Natural killer cell (primary cell): ENCODE measurements at places on chromosomes 16 and 17. TPM values are rescaled to one million over a fixed set of nuclear protein-coding genes. Genes with fewer than 3 reads are reported as not detected.

Gene KRTAP2-2
- total RNA-seq: not detected

Gene TPSD1
- total RNA-seq: 3.2 TPM

Gene CPHXL
- total RNA-seq: not detected

Gene PRR35
- total RNA-seq: not detected

Gene C16orf92
- not detected for total RNA-seq

Gene TBC1D26
- not detected for total RNA-seq

Gene STAT5A
- 135 TPM for total RNA-seq

DNA sequence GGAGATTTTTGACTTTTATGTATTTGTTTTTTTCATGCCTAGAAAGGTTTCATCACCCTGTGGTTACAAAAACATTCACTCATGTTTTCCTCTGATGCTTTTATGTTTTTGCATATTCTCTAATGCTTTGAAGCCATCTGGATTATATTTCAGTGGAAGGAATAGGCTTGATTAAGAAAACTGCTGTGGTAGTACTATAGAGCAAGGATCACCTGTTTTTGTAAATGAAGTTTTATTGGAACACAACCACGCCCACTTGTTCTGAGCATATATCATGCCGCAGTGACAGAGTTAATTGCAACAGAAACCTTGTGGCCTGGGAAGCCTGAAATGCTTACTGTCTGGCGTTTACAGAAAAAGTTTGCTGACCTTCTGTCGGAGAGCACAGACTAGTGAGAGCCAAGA lies 11.5 kb downstream of the COX10 start:
- DNase-seq: no peak

- DNase-seq: no peak
Observed at GRCh38 chr16:28064706-28065249, 1.3 kb upstream of the GSG1L start.

GRCh38 chr17:48690655-48691054 lies 31.7 kb downstream of the PRAC1 start:
- no peak for DNase-seq

- peak; percentile 70 for DNase-seq
Observed at GRCh38 chr16:67163164-67163998, 1.2 kb upstream of the HSF4 start.
